ENCODE measurements at places on chromosomes 4 and X.
A peak's percentile ranks its signal among the peaks of the same experiment; 100 is the strongest.

- no peak for DNase-seq
Observed at GRCh38 chr4:7907142-7907541, 32.5 kb downstream of the AFAP1 start.

GRCh38 chrX:119983494-119983893 lies 39.9 kb upstream of the NKAP start:
- DNase-seq: no peak

DNA sequence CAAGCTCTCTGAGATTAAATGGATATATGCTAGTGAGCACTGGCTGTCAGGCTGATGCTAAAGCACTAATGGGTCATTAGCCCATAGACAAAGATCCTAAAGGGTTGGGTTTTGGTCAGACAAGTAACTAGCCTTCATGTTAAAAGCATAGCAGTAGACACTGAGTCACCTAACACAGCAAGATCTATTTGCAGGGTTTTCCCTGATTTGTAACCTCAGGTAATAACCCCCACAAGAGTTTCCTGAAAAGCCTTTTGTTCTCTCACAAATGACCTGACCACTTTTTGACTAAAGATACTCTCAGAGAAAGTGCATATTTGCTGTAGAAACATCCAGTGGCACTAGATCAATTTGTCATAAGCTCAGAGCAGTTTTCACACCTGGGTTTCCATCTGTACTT lies 251.1 kb upstream of the TEX13A start:
- no peak for DNase-seq

- DNase-seq: peak; percentile 46
Observed at GRCh38 chr4:121307445-121308327, 73.1 kb downstream of the QRFPR start.
